Placental epithelial cell (primary cell): ENCODE measurements at places on chromosomes 11 and 22. TPM values are rescaled to one million over a fixed set of nuclear protein-coding genes. Genes with fewer than 3 reads are reported as not detected.

The IGSF22 gene
- total RNA-seq, result under 0.01 and 0.22 TPM in 2 replicates

The RIBC2 gene
- total RNA-seq, result 0.65 and 2.0 TPM in 2 replicates

The SMC1B gene
- under 0.01 TPM in 1 of 2 replicates, not detected in the other for total RNA-seq

The SELENOM gene
- 59.2 and 79.7 TPM in 2 replicates for total RNA-seq

The MAPK8IP2 gene
- 0.39 and 0.54 TPM in 2 replicates for total RNA-seq

The OR10D3 gene
- not detected in 2 replicates for total RNA-seq

The FHIP1B gene
- total RNA-seq, result 22.0 and 25.4 TPM in 2 replicates
